ENCODE measurements at places on chromosomes 5 and 9.

GRCh38 chr5:147552897-147553296 is 43.0 kb upstream of the DPYSL3 start:
- no peak for DNase-seq

- no peak for DNase-seq
These were observed 34.4 kb downstream of the MACROH2A1 start for GRCh38 chr5:135364421-135365262.

- DNase-seq = no peak
These were observed 429.1 kb downstream of the NR2F1-AS1 start for GRCh38 chr5:93151896-93152295.

GRCh38 chr9:35002623-35003022 is 13.1 kb downstream of the DNAJB5 start:
- no peak for DNase-seq

DNA sequence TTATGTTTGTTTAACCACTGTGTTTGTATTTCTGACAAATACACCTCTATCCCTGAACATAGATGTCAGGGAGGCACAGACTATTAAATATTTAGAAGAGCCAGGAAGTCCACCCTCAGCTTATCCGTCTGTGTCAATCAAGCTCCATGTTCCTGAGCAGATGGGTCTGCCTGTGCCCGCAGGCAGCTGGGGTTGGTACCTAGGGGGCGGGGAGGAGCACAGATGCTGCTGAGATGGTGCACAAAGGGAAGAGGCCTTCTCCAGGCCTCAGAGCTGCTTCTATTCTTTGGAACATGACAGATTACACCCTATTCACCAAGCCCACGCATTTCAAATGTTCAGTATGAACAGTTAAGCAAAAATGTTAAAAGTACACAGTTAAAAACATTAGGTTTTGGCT is 142.1 kb downstream of the EPB41L4A start:
- peak; percentile 10 for DNase-seq

DNA sequence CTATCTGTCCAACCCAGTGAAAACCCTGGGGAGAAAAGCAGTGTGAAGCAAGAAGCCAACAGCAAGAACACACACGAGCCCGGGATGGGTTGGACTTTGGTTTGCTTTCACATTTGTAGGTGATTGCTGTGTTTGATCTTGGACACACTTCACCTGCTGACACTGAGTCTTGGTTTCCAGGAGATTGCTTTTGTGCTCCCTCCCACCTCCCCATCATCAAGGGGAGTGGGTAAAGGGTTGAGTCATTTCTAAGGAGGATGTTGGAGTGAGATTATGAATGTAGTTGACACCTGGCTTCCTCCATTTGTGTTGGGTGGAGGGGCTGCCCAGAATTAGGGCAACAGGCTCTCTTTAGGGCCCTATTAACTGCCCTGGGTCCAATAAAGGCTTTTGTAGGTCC is 37.5 kb downstream of the ANKDD1B start:
- no peak for DNase-seq

DNA sequence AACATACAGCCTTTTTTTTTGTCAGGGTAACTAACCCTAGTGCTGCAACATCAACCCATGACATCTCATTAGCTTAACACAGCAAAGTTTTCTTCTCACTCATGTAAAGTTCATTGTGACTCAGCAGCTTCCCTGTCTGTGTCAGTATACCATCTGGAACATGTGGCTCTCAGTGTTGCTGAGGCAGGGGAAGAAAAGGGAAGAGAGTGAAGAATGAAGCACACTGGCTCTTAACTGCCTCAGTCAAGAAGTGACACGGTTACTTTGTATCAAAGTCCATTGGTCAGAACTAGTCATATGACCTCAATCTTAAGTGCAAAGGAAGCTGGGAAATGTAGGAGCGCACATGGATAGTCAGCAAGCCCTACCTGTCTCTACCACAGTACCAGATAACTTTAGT is 185.0 kb upstream of the ELL2 start:
- DNase-seq = no peak

- DNase-seq = no peak
These were observed 116.6 kb downstream of the PCSK1 start for GRCh38 chr5:96316487-96316886.

GRCh38 chr5:163439092-163439425 is 1.7 kb downstream of the CCNG1 start:
- no peak for DNase-seq

GRCh38 chr9:78821126-78821822 is 524.3 kb downstream of the PSAT1 start:
- peak; percentile 25 for DNase-seq

DNA sequence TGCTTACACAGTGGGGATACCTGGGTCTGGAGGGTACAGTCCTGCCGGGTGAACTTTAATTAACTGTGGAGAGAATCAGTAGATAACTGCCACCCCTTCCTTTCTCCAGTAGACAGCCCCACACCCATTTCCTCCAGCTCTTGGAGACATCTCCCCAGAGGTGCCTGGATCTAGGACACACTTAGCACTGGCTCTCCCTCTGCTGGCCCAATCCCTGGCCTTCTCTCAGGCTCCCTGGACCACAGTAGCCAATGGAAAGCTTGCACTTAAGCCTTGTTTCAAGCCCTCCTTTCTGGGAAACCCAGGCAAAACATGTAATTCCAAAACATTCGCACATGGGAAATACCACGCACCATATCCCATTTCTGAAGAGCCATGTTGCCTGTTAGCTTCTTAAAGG is 169.2 kb upstream of the GAS1 start:
- DNase-seq = no peak

All from NCI-H510A treated with DMSO at 0.1 percent for 48 hours (cell line).